ENCODE measurements at places on chromosomes 12 and 14. TPM values are rescaled to one million over a fixed set of nuclear protein-coding genes. Genes with fewer than 3 reads are reported as not detected.

DNA sequence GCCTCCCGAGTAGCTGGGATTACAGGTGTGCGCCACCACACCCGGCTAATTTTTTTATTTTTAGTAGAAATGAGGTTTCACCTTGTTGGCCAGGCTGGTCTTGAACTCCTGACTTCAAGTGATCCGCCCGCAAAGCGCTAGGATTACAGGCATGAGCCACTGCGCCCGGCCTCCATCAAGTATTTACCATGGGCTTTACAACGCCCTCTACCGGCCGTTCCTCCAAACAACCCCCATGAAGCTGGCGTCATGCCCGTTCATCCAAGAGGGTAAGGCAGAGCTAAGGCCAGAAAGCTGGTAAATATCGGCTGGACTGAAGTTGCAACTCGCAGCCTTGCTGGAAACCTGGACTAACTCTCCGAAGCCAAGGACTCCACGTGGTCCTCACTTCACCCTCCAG, 41.6 kb downstream of the RNF34 start:
- no peak for DNase-seq

DNA sequence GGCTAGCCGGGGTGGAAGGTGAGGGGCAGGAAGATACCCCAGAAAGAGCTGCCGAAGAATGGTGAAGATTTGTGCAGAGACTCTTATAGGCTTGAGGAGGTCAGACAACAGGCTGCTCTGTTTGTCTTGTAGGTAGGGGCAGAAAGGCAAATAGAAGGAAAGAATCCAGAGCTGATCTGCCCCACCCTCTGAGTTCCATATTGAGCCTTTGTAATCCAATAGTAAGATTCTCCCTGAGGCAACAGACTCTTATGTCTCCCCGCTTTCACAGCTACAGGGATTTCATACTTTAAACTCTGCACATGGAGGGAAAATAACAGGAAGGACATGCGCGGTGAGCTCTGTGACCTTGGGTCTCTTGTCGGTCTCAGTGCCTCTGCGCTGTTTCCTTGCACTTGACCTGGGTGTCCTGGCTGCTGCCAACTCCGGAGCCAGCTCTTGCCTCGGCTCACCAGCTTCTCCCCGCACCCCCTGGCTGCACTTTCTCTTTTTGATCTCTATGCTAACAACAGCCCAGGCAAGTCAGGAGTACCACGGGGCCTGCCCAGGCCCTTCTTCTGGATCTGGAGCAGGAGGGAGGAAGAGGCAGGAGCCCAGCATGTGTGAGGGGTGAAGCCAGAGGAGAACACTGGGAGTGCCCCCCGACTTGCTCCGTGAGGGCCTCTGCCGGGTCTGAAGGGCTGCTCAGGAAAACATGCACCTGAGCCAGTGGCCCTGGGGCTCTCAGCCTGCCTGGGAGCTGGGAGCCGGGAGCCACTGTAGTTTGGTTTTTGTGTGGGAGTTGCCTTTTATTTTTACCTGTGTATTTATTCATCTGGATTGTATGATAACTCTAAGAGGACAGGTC, 75.8 kb downstream of the PPP1R36 start:
- peak; percentile 56 for DNase-seq

DNA sequence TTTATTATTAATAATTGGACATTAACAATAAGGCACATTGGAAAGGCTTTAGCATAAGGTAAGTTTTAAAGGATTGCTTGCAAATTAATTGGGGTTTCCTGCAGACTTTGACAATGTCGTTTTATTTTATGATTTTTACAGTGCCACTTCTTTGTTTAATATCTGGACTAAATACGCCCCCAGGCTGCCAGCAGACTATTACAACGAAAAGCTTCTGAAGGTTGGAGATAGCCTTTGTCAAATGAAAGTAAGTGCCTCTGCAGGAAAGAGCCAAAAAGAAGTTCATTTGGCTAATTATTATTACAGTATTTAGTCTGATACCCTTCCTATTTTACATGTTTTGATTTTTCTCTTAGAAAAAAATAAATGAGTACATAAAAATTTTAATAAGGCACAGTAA, 11.3 kb downstream of the CFAP54 start:
- DNase-seq: no peak

DNA sequence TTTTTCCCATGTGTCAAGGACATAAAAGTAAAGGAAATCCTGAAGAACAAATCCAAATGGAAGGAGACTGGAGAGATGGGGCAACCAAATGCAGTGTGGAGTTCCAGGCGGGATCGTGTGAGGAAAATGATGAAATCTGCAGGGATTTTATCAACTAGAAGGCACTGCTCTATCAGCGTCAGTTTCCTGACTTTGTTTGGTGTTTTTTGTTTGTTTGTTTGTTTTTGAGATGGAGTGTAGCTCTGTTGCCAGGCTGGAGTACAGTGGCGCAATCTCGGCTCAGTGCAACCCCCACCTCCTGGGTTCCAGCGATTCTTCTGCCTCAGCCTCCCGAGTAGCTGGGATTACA, 43.3 kb upstream of the GPR132 start:
- DNase-seq: no peak

The MMP19 gene
- 6.4 TPM for total RNA-seq

The SLC39A9 gene
- 80.7 TPM for total RNA-seq

DNA sequence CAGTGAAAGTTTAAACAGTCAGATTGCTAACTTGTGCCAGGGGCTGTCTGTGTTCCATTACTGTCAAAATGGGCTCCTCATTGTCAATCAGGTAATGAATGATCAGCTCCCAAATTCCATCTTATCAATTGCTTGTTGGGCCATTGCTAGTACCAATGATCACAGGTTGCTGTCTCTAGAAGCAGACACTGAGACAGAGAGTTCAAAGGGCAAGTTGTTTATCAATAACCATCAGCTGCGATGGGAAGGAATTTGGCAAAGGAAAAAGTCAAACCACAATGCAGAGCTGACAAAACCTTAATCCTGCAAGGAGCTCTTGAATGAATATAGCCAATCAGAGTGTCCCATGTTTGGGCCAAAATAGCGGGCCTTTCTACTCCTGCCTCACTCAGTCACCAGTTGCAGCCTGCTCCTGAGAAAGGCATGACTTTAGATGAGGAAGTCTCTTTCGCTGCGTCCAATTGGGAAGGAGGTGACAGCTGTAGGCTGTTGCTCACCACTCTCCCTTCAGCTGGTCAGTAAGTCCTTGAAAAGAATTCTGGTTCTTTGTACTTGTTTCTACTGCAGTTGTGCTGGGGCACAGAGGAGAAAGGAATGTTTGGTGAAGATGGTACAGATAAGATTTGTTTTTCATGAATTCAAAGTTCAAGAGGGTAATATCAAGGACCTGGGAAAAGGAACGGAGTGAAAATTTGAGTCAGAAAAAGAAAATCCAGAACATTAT, 179.2 kb upstream of the PDE3A start:
- no peak for DNase-seq

The SLC10A1 gene
- not detected for total RNA-seq

DNA sequence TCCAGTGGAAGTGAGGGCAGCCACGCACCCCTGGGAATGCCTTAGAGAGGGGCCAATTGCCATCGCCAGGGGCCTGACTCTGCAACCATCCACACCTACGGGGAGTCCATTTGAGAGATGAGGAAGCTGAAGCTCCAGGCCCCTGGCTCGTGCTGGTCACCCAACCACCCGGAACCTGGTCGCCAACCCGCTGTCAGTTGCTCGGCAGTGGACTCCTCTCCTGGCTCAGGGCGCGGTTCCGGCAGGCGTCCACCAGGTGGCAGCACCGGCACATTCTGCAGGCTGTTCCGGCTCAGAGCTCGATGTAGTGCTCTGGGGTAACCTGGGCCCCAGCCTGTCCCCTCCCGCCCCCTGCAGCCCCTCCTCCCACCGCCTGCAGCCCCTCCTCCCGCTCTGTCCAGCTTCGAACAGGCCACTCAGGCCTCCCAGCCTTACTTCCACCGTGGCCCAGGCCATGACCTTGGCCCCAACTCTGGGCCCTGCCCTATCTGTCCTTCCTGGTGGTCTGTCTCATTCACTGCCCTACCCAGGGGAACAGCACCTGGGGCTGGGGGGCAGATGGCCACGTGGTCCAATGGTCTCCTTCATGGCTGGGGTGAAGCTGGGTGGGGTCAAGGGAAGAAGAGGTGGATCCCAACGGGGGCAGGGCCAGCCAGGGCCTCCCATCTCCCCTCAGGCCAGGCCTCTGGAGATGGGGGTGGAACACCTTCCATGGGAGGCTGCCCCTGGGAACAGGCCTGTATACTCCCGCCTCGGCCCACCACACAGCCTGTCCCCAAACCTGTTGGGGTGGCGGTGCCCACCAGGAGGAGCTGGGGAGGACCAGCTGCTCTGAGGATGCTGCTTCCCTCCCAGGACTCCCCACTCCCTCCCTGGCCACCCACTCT, 15.7 kb downstream of the SIVA1 start:
- DNase-seq: peak; percentile 91

GRCh38 chr12:39931857-39932256, 174.0 kb downstream of the SLC2A13 start:
- no peak for DNase-seq

The CELA1 gene
- not detected for total RNA-seq

GRCh38 chr14:97311411-97311810, 514.2 kb downstream of the VRK1 start:
- no peak for DNase-seq

DNA sequence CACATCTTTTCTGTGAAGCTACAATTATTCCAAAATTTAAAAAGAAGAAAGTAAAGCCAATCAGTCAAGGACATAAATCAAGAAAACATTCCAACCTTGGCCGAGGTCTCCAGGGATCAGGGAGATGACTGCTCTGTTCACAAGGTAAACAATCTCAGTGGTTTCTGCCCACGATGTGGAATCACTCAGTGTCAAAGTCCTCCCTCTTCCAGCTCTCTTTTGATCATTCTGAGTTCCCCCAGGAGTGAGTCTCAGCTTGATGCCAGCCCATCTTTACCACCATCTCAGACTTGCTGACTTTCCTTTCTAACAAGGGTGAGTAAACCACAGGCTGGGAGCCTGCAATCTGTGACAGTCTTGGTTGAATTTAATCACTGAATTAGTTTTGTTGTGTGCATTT, 4.8 kb upstream of the SERPINA9 start:
- no peak for DNase-seq

- DNase-seq: no peak
Measured at GRCh38 chr12:65327207-65328076, 49.0 kb downstream of the MSRB3 start.

The SLC5A8 gene
- total RNA-seq: 0.06 TPM

DNA sequence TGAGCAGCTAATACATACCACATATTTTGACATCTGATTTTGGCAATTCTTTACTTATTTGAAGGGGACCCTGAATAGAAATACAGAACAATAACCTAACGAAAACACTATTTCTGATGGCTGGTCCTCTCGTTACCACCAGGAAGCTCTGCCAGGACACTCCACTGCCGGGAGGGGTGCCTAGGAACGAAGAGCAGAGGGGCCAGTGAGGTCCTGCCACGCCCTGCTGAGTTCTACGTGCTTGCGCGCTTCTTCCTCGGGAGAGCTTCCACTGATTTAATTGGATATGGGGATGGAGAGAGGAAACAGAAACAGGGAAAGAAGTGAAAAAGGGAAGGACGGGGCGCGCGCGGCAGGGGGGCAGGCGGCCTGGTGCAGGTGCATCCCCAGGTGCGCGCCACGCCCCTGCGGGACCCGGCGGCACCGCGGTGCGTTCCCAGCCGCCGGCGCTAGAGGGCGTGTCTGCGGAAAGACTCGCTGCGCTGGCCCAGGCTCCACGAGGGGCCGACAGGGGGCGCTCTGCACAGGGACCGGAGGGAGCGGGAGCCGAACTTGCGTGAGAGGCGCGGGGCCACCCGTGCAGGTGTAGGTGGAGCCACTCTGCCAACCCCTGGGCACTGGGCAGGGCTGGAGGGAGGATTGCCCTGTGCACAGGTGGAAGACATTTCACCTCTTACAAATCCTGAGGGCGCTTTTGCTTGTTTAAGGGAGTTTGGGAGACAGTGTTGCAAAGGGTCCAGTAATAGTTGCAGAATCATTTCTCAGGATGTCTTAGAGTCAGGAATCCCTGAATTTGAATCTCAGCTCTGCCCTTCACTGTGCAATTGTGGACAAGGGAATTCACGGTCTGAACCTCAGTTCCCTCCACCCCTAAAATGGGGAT, 986.3 kb upstream of the TMEM132C start:
- DNase-seq: peak; percentile 77
